ENCODE measurements at places on chromosomes 11 and 22.
A peak's percentile ranks its signal among the peaks of the same experiment; 100 is the strongest.

DNA sequence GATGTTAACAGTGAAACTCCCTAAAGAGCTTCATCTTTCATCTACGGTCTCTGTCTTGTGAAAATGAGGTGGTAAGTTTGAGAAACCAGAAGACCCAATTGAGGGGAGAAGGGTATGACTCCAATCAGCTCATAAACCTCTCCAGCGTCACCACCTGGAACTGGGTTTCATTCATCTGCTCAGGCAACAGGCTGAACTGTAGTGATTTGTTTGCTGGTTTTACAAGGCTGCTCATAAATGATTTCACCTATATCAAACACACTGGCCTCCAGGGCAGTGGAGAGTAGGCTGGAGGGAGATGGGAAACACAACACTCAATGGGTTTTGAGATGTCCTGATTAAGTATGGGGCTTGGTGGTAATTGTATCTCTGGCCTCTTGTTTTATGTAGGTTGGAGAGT is 79.0 kb downstream of the EFCAB6 start:
- no peak for DNase-seq

DNA sequence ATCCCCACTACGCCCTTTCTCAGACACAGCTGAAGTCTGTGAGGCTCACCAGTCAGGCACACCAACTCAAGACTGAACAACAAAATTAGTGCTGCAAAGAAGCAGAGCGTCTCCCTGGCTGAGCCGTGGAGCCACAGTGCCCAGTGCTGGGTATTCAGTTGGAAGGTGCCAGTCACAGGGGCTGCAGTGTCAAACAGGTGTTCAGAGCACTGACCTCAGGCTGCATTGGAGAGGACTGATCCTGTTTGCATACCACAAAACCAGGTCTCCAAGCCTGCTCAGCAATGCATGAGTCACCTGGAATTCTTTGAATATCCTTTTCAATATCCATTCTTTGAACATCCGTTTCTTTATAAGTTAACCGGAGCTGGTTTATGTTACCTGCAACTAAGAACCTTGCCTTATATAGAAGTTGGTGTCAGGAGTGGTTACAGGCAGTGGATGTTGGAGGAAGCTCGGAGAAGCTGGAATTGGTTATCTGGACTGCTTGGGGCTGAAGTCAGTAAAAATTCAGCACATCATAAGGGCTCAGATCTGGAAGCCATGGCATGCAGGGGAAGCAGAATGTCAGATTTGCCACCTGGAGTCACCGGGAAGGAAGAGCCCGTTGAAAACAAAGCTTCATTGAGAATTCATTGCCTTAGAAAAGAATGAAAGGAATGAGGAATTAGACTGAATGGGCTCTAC is 30.3 kb downstream of the PDGFB start:
- DNase-seq, result no peak

GRCh38 chr22:28230671-28231070 is 311.6 kb upstream of the PITPNB start:
- DNase-seq, result no peak

GRCh38 chr11:105447936-105448702 is 161.8 kb upstream of the GRIA4 start:
- no peak for DNase-seq

GRCh38 chr22:35464399-35464798 is 64.5 kb downstream of the MCM5 start:
- no peak for DNase-seq

GRCh38 chr22:40176921-40177737 is 596 bp upstream of the TNRC6B start:
- DNase-seq, result peak; percentile 67

DNA sequence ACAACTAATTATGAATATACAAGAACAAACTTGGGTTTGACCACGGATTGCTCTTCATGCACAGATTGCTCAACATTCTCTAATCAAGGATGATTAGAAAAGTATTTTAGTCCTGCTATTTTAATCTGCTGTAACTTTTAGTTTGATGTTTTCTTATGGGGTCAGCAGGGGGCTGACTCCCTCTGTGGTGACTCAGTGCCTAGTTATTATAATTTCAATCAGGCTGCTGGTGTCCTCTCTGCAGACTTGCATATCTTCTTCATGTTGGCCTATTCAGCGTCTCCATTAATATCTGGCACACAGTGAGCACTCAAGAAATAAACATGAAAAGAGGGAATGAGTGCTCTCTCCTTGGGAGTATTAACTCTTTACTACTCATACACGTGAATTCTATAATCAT is 223.8 kb upstream of the DDI1 start:
- DNase-seq, result no peak

DNA sequence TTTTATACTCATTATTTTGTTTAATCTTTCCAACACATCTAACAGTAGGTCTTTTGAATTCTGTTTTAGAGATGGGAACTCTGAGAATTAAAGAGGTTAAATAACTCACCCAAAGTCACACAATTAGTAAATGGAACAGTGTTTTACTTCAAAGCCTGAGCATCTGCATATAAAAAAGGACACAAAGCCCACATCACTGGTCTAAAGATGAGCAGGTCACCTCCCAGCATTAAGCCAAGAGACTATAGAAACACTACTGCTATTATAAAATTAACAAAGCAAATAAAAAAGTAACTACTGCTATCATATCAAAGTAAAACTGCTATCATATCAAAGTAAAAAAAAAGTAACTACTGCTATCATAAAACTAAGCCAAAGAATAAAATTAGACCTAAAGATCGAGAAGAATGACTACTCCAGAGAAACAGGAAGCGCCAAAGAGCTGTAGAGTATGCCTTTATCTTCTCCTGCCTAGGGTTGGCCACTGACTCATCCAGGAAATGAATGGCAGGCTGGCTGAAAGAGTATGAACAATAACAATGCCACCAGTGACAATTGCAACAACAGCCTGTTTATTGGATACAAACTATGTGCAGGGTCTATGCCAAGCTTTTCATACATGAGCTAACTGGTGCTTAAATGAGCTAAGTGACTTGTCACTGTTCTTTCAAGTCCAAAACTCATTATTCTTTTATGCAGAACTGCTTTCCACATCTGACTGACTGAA is 1153.0 kb upstream of the TENM4 start:
- no peak for DNase-seq

- no peak for DNase-seq
Measured at GRCh38 chr11:73273222-73273895, 1.2 kb downstream of the P2RY6 start.

GRCh38 chr11:108468478-108468864 is 1.1 kb upstream of the C11orf65 start:
- DNase-seq, result no peak

DNA sequence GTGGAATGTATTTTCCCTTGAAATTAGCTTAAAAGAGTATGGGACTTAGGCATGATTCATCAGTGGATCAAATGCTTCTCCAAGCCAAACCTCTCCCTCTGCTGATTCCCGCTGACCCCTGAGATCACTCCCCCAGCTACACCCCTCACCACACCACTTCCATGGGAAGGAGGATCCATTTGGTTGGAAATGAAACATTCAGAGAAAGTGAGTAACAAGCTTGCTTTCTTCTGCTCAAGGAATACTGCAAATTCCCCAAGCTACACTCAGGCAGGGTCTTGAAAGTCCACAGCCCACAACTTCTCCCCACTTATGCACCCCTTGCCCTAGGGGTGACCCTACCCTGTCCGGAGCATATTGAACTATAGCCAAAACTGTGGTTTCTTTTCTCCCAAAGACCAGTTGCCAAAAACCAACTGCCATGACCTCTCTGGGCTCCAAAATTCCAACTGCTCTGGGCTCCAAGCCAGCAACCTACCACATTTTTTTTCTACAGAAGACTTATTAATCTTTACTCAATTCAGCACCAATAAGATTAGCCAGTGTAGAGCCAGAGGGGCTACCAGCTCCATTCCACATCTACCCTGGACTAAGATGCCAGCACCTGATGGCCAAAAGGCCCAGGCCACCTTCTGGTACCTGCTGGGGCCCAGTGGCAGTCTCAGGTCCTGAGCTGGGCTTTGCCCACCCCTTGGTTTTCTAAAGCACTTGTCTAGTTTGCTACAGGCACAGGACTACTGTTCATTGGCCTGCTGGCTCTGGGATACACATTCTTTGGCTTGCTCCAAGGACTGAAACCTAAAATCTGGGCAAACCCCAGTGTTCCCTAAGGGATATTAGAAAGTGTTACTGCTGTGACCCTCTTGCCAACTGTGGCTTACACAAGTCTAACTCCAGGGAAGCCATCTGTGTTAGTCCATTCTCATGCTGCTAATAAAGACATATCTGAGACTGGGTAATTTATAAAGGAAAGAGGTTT is 101.1 kb downstream of the MICAL3 start:
- peak; percentile 45 for DNase-seq
